Astrocyte (in vitro differentiated cells and primary cell): ENCODE measurements at places on chromosomes 7 and 10. TPM values are rescaled to one million over a fixed set of nuclear protein-coding genes. Genes with fewer than 3 reads are reported as not detected.

HACD1 gene
- 81.6 and 87.7 TPM in 2 replicates for total RNA-seq

ING3 gene
- total RNA-seq: 6.5 and 8.6 TPM in 2 replicates

FAM13C gene
- total RNA-seq: 8.7 and 9.3 TPM in 2 replicates

TSPAN13 gene
- 56.0 and 57.0 TPM in 2 replicates for total RNA-seq

GRM3 gene
- total RNA-seq: not detected in 2 replicates

AMPH gene
- total RNA-seq: 2.9 and 3.3 TPM in 2 replicates

GDF10 gene
- 2.2 and 6.1 TPM in 2 replicates for total RNA-seq

SYT15B gene
- 1.5 and 1.7 TPM in 2 replicates for total RNA-seq

RAB19 gene
- total RNA-seq: 0.50 TPM in 1 of 2 replicates, not detected in the other

MEIG1 gene
- total RNA-seq: 0.43 and 0.53 TPM in 2 replicates

CDH23 gene
- 0.17 TPM in 1 of 2 replicates, not detected in the other for total RNA-seq

DNA sequence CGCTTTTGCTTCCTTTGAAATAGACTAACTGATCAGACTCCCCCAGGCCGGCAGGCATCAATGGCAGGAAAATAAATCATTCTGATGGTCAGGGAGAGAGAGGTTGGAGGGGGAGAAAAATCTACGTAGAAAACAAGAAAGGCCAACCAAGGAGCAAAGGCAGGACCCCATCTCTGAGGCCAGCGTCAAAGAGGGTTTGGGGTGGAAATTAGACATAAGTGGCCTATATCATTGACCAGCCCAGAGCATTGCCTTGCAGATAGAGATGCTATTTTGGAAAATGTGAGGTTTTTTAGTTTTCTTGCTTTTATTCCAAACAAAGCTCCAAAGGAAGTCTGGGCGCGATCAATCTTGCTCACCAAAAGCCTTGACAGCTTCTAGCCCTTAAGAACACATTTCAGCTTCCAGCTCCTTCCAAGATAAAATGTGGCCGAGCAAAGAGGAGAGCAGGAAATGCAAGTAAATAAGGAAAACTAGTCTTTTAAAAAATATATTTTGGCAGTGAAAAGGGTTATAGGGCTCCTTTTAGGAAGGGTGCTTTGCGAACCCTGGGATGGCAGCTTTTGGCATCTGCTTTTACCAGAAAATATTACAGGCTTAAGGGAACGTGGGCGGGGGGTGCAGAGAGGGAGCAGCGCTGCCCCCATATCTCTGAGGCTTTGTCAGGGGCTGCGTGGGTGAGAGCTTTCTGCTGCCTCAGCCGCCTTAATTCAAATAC is 2.0 kb upstream of the HOXA2 start:
- peak; percentile 89 for DNase-seq

DNA sequence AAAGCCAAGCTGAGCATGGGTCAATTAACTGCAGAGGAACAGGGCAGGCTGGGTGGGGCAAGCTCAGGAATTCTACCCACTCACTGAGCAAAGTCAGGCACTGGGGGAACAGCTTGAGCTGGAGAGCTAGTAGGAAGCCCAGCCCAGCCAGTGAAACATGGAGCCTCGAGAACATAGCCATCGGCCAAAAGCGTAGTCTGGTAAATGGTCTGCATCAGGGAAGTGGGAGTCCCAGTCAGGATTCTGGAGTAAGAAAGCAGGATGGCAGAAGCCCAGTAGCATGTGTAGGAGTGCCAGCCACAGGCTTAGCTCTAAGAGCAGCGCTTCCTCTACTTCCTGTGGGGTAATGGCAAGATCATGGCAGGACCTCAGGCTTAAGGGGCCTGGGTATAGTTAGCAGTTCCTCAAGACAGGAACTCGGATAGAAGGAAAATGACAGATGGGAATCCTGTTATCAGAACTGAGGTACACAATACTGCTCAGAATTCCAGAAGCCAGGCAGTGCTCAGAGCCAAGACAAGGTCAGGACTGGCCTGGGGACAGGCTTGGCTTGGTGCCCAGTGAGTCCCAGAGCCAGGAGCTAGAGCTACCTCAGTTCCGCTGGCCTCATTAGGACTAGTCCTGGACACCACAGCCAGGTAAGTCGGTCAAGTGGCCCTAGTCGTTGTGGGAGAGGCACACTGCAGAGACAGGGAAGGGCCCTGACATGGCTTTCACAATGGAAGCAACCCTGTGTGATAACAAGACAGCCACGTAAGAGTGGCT is 65.4 kb upstream of the MXI1 start:
- DNase-seq: no peak

- no peak for DNase-seq
These were observed 65.0 kb downstream of the DNAJB6 start for GRCh38 chr7:157401567-157402387.

GRCh38 chr10:64494901-64495300 is 973.7 kb downstream of the REEP3 start:
- no peak for DNase-seq

GRCh38 chr7:92333866-92334265 is 88.1 kb downstream of the ANKIB1 start:
- DNase-seq: no peak

DNA sequence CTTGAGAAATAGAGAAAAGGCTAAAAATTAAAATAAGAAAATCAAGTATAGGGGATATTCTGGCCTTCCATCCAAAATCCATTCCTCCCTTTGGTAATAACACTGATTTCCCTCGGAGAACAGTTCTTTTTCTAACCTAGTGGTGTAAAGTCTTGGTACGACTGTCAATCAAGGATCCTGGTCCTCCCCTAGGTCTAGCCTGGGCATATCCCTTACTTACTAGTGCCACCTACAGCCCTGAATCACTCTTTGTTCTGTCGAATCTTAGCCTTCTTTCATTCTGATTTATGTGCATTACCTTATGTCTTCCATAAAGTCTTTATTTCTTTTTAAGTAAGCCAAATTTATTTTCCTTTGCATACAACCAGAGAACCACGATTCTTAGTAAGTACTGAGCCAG is 298.7 kb upstream of the LRRTM3 start:
- DNase-seq: no peak

GRCh38 chr7:113100121-113100603 is 13.5 kb upstream of the GPR85 start:
- peak; percentile 57 for DNase-seq

- DNase-seq: no peak
These were observed 62.8 kb downstream of the RAB11FIP2 start for GRCh38 chr10:117983961-117984360.

DNA sequence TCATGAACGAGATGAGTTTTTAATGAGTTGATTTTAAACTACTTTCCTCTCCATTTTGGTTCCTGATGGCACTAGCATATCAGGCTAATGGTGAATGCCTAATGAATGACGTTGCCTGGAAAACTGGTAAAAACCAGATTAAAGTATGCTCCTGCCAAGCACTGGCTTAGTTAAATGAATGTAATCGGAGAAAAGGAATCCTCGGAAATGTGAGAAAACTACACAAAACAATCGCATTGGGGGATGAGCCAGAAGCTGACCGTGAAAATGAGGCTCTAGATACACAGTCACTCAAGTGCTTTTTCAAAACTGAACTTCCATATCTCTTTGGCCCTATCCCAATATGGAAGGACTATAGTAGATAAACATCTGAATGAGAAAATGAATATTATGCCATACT is 153.8 kb upstream of the COL1A2 start:
- DNase-seq: peak; percentile 30

- no peak for DNase-seq
These were observed 40.9 kb upstream of the EFCAB10 start for GRCh38 chr7:105622106-105622731.

- DNase-seq: no peak
These were observed 5.7 kb upstream of the WDR86 start for GRCh38 chr7:151415375-151416105.

DNA sequence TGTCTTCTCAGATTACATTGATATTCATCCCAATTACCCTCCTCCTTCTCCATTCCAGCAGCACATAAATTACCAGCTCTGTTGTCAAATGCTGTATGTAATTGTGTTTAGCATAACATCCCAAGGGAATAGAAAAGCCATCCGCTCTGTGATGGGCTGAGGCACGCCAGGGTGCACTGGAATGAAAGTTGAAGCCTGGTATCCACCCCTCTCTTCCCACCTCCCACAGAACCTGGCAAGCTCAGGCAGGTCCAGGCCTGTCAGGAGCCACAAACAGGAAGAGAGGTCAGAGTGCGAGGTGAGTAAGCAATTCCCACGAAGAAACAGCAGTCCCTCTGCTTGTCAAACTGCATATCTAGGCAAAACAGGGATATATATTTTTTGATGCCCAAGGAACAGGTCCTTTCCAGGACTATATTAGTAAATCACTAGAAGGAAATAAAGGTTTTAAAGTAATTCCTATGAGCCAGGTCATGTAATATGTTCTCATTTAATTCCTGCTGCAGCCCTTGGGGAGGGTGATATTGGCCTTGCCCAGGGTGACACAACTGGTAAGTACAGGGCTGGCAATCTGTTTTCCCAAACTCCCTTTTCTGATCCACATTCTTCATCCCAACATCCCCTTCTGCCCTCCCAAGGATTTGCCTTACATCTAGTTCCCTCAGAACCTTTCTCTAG is 155.6 kb upstream of the GHITM start:
- peak; percentile 27 for DNase-seq

DNA sequence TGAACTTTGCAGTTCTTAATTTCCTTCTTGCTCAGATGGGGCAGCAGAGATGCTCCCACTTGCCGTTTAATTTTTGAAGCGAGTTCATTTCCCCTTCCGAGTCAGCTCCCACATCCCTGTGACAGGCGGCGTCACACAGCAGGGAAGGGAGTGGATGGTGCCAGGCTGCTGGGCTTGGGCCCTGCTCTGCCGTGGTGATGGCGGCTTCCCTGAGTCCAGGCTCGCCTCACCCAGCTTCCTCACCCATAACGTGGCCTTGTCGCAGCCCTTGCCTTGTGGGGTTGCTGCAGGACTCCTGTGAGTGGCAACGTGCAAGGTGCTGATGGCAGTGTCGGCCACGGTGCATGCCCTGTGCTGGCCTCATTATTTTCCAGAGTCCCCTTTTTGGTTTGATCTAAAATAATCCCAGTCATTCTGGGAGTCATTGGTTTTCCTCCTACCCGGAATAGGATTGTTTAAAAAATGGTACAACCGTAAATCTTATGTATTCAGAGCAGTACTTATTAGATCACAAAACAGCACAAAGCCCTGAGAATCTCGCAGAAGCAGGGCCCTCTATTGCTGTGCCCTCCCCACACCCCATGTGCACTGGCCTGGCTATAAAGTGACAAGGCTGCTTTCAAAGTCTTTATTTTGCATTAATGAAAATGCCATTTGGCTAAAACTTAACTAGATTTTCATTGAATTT is 260.1 kb downstream of the WDR37 start:
- no peak for DNase-seq

DNA sequence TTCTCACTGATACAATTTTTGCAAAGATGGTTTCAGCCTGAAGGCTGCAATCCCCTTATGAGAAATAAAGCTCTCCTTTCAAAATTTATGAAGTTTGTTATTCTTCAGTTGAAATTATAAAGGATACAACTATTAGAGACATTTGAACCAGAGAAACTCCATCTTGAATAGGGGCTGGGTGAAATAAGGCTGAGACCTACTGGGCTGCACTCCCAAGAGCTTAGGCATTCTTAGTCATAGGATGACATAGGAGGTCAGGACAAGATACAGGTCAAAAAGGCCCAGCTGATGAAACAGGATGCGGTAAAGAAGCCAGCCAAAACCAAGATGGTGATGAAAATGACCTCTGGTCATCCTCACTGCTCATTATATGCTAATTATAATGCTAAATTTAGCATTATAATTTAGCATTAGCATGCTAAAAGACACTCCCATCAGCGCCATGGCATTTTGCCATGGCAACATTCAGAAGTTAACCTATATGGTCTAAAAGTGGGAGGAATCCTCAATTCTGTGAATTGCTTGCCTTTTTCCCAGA is 22.4 kb upstream of the IFIT1B start:
- DNase-seq: peak; percentile 59

DNA sequence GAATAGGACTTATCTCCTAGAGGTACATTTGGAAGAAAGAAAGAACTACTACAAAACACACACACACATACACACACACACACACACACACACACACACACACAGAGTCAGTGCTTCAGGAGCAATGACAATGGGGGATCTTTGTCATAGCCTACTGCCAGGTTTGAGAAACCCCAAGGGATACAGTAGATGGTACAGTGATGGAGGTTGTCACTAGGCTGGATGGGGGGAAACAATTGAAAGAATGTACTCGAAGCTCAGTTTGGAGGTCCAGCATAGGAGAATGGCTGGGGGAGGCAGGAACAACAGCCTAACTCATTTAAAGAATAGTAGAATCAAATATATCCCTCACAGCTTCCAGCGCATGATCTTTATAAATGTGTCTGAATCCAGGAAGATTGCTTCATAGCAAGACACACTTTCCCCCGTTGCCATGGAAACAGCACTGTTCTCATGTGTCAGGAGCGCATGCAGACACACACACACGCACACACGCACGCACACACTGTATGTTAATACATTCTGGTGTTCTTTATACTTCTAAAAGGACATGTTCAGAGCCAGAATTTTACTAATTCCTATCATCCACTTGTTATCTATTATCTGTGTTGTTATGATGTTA is 32.6 kb upstream of the ZNRF2 start:
- DNase-seq: no peak

DNA sequence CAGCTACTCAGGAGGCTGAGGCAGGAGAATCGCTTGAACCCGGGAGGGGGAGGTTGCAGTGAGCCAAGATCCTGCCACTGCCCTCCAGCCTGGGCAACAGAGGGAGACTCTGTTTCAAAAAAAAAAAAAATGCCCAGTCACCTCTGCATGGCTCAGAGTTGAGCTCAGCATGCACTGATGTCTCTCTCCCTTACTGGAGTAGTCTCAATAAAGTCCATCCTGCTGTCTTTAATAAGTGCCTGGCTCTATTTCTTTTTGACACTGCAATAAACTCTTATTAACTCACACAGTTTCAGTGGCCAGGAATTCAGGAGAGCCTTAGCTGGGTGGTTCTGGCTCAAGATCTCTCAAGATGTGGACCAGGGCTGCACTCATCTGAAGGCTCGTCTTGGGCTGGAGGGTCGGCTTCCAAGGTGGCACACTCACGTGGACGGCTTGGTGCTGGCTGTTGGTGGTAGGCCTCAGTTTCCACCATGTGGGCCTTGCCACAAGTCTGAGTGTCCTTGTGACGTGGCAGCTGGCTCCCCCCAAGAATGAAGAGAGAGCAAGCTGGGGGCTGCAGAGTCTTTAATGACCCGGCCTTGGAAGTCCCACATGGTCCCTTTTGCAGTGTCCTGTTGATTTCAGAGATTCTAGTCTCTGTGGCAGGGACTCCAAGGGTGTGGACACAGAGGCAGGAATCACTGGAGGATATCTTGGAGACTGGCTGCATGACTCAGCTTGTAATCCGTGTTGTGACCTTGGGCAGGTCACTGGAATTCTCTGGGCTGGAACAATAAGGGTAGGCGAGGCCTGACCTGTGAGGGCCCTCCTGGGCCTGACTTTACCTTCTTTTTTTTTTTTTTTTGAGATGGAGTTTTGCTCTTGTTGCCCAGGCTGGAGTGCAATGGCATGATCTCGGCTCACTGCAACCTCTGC is 85.9 kb upstream of the KMT2C start:
- DNase-seq: no peak

GRCh38 chr10:132713421-132714095 is 72.4 kb downstream of the NKX6-2 start:
- no peak for DNase-seq

DNA sequence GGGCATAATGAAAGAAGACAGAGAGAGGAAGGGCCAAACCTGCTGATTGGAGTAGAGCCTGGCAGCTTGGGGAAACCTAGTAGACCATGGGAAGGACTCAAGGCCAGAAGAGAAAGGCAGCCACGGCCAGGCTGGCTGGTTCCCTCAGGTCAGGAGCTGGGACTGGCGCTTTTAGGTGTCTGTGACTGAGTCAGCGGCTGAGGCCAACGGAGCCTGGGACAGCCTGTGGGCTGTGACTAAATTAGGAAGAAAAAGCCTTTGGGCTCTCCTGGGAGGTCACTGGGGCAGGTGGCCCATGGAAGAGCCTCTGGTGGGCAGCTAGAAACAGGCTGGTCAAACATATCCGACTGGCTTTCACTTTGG is 108.9 kb upstream of the PDCD4 start:
- no peak for DNase-seq

- no peak for DNase-seq
These were observed 196.5 kb downstream of the ACTR3B start for GRCh38 chr7:152956006-152956405.
